ENCODE measurements at places on chromosomes 2 and 18.

GRCh38 chr2:46943881-46944798 lies 28.5 kb upstream of the MCFD2 start:
- DNase-seq = peak; percentile 91

- DNase-seq = no peak
These were observed 279.8 kb downstream of the NAPG start for GRCh38 chr18:10805587-10806118.

DNA sequence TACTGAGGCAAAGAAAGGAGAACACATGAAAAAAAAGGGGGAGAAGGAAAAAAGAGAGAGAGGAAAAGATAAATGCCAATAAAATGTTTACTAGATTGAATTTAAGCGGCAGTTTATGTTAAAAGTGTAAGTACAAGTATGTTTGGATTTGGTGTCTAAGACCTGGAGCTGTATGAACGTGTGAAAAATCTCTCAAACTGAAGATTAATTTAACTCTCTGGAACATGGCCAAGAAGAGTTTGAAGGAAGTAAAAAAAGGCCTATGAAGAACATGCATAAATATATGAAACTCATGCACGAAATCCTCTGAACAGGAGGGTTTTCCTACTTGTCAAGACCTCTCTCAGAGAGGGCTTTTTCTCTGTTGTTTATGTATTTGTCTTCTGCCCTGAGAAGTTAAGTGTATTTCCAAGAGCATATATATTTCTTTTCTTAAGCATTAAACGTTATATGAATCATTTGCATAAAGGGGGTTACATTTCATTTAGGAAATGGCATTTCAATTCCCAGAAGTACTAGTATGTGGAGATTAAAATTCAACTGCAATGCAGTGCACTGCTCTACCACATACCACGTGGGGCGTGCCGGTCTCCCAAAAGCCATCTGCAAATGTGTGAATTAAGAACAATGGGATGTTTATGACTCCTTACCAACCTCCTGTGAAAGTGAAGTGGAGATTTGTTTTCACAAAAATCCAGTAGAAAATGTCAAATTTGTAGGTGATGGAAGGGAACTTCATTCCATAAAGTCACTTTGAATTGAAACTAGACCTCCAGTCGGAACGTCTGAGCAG lies 281.1 kb upstream of the TRIB2 start:
- DNase-seq = no peak

- no peak for DNase-seq
These were observed 186.5 kb downstream of the RTP5 start for GRCh38 chr2:242056026-242056425.

DNA sequence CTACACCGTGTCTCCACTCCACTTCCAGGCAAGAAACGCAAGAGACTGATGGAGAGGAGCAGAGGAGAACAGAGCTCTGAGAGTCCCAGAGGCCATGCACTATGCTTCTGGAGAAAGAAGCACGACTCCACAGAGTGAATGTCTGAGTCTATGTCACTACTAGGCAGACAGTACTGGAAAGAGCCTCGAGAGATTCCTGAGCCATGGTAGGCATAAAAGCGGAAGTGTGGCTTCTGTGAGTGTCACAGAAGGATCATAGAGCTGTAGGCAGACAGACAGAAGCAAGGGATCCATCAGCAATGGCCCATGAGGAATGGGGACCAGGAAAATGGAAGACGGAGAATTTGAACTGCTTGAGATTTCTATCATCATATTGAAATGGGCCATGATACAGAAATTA lies 542.6 kb downstream of the ZEB2 start:
- no peak for DNase-seq

GRCh38 chr2:81576713-81577112 lies 1272.2 kb upstream of the LRRTM1 start:
- no peak for DNase-seq

GRCh38 chr18:36831139-36831538 lies 2.2 kb downstream of the KIAA1328 start:
- DNase-seq = no peak

DNA sequence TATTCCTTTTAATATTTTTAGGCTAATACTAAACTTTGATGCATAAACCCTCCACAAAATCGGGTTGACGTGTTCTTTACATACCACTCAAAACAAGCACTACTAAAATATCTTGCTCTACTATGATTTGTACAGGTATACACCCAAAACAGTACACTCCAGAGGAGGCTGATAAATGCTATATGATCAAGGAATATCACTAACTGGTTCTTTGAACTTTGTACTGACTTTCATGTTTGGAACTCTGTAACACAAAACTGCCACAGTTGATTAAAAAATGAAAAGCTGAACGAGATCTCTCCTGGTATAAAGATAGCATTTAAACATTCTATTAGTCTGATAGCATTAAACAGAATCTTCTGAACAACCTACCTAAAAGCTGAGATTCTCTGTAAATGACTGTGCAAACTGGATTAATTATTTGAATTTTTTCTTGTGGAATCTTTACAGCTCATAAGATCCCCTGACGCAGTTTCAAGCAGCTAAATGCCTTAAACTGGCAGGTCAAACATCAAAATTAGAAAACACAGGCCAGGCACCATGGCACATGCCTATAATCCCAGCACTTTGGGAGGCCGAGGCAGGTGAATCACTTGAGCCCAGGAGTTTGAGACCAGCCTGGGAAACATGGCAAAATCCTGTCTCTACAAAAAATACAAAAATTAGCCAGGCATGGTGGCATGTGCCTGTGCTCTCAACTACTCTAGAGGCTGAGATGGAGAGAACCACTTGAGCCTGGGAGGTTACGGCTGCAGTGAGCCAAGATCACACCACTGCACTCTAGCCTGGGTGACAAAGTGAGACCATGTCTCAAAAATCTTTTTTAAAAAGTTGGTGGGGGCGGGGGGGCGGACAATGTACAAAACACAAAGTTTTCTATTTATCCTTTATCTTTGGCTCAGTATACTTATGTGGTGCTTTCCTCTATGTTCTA lies 150.6 kb downstream of the EXOC6B start:
- DNase-seq = no peak
